Fibroblast of skin of left quadriceps (primary cell): ENCODE measurements at places on chromosomes 16 and 17.

- DNase-seq = no peak
Observed at GRCh38 chr17:35074711-35075707, 11.5 kb upstream of the RFFL start.

GRCh38 chr17:15955793-15956541 lies 11.0 kb downstream of the ADORA2B start:
- no peak for DNase-seq

GRCh38 chr17:74165797-74166365 lies 37.6 kb upstream of the RPL38 start:
- no peak for DNase-seq

DNA sequence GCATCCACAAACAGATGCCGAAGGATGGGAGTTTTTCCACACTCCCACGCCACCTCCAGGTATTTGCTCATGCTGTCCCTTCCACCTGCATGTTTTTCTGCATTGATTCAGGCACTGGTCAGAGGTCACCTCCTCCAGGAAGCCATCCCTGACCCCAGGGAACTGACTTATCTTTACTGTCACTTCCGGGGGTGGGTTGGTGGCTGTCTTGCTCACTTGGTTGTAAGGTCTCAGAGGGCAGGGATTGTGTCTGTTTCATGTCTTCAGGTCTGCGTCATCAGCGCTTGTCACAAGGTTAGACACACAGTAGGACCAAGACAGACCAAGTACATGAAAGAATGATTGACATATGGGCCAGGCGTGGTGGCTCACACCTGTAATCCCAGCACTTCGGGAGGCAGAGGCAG lies 1.9 kb upstream of the IL4R start:
- no peak for DNase-seq
